HFFc6 (cell line): ENCODE measurements at places on chromosomes 6 and 20.
A peak's percentile ranks its signal among the peaks of the same experiment; 100 is the strongest.

DNA sequence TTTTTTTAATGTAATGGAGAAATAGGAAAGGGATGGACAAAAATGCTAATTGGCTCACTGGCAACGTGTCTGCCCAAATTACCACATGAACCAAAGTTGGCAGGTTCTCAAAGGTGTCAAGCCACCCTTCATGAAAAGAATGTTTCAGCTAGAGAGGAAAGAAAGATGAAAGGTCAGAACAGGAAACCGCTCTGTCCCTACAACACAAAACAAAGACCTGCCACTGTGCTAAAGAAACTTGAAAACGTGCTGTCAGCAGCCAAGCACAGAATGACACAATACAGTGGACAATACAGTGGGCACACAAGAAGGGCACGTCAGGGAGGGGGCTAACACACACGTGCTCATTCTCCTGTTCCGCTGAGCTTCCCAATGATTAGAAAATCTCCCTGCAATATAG lies 4.9 kb downstream of the PREP start:
- no peak for DNase-seq

DNA sequence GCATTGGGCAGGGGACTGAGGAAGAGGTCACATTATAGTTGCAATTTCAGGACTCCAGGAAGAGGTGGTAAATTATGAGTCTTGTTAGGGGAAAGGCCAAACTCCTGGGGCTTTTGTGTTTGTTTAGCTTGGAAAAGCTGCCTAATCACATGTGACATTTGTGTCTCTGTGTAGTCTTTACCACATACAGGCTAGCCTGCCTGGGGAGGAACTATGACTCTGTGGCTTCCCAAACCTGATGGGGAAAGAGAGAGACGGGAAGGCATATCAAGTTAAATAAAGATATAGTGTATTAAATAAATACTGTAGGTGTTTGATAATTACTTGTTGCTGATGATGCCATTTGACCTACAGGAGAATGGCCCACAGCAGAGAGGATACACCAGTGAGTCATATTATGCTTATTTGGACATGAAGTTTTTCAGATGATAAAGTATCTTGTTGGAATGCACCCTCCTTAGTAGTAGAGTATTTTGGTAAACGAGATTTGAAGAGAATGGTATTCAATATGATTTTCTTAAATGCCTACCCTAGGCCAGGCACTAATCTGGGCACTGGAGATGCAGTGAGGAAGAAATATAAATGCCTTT lies 4.0 kb downstream of the BLTP3A start:
- peak; percentile 13 for DNase-seq

- DNase-seq: no peak
Observed at GRCh38 chr6:46583081-46583480, 69.5 kb downstream of the CYP39A1 start.

DNA sequence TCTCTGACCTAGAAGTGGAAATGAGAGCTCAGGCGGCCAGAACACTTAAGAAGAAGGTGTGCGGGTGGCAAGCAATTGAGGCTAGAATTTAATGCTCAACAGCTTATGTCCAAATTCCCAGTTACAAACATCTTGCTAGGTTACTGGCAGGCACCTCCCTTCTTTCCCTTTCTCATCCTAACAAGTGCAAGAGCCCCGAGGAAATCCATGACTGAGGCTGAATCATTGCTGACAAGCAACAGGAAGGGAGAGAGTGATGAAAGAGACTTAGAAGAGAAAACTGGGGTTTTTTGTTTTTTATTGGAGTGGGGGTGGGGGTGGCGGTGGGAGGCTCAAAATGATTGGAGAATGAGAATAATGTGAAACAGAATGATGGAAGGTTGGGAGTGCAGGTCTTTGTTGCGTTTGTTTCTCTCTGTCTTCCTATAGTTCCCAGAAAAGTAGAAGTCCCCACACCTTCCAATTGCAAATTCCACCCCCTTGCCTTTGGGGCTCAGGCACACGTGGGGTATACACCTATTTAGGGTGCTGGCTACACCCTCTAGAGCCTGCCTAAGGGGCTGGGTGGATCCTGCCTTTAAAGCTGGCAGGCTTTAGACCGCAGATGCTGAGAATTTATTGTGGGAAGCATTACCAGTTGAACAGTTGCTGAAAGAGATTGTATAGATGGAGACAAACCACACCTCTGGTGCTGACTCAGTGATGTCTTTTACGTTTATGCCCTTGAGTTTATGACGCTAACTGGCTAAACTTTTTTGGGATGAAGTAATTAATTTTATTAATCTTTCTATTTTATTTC lies 1.4 kb downstream of the FAM83B start:
- DNase-seq: no peak

- DNase-seq: no peak
Observed at GRCh38 chr6:6841571-6841970, 253.1 kb downstream of the LY86 start.

- DNase-seq: peak; percentile 33
Observed at GRCh38 chr20:14055127-14055742, 59.9 kb downstream of the MACROD2 start.

DNA sequence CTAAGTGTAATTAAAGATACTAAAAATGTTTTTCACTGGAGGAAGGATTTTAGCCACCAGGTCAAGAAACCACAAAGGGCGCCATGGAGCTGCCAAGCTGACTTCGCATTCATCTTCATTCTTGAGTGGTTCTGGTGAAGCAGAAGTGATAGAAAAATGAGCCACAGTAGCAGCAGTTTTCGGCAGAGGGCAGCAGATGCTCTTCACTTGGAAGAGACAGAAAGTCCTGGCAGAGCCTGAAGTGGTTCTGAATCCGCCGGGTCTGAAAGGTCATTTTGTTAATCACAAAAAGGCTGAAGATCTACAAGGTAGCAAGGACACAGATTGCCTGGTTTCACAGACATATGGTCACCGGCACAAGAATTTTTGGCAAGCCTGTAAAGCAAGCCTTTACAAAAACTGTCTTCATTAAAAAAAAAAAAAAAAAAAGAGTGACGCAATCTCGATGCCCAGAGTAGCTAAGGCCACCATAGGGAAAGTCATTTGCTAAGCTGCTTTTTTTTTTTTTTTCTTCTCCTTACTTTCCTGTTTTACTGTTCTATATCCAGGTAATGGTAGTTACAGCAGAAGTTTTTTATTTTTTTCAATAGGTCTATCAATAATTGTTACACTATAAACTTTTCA lies 345.1 kb upstream of the AGPAT4 start:
- DNase-seq: no peak

DNA sequence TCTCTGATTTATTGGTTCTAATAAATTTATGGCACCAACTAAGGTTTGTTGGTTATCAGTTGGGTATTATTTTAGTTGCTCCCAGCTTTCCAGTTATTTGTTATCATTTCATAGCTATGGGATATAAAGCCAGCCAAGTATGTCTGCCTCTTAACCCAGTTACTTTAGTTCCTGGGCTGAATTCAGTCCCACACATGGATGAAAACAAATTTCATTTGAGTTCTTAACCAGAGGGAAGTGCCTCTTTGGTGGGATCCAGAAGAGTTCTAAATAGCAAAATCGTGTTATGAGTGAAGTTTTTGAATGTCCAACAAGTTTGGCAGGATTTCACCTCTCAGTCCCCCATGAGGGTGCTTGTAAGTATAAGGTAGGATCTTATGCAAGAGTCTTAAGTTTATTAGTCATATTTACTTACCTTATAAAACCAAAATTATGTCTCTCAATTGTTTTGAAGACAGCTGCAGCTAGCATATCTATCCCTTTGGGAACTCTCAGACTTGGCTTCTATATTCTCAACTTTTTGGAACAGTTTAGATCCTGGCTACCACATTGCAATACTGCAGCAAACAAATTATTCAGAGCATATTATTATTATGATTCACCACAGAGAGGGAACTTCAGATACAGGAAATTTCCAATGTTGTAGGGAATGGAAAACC lies 683.6 kb downstream of the BCKDHB start:
- peak; percentile 9 for DNase-seq

DNA sequence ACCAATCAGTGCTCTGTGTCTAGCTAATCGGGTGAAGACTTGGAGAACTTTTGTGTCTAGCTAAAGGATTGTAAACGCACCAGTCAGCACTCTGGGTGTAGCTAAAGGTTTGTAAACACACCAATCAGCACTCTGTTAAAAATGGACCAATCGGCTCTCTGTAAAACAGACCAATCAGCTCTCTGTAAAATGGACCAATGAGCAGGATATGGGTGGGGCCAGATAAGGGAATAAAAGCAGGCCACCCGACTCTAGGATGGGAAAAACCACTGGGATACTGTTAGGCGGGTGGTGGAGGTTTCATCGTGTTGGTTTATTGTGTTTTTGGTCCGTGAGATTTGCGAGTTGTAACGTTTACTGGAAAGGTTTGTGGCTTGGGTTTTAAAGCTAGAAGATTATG lies 25.5 kb upstream of the GFOD1 start:
- no peak for DNase-seq

- no peak for DNase-seq
Observed at GRCh38 chr6:119158057-119158848, 79.8 kb upstream of the FAM184A start.

DNA sequence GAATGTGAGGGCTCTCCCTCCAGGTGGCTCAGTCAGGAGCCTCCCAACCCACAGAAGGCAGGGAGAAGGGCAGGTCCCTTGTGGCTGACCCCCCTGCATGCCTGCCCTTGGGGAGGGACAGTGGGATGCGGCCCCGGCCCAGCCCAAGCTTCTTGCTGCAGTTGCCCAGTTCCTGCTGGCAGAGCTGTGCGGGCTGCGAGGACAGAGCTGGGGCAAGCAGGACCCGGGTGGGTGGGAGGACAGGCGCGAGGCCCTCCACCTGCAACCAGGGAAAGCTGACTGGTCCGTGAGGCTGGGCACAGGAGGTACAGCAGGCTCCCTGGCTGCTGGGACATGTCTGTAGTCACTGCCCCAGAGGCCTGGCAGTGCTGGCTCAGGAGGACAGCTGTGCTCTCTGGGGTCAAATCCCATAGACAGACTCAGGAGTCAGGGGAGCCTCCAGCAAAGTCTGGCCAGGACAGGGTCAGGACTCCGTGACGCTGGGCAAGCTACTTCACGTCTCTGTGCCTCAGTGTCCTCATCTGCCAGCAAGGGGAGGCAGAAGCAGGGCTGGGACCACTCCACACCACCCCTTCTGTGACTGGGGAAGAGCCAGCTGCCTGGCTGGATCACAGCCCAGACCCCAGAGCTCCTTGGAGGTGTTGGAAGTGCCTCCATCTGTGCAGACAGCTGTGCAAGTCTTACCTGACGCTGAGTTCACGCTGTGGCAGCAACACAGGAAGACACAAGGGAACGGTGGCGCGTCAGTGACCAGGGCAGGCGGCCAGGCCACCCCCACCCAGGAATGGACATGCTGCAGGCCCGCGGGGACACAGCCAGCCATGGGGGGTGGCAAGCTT lies 13.0 kb downstream of the UCKL1 start:
- DNase-seq: no peak

DNA sequence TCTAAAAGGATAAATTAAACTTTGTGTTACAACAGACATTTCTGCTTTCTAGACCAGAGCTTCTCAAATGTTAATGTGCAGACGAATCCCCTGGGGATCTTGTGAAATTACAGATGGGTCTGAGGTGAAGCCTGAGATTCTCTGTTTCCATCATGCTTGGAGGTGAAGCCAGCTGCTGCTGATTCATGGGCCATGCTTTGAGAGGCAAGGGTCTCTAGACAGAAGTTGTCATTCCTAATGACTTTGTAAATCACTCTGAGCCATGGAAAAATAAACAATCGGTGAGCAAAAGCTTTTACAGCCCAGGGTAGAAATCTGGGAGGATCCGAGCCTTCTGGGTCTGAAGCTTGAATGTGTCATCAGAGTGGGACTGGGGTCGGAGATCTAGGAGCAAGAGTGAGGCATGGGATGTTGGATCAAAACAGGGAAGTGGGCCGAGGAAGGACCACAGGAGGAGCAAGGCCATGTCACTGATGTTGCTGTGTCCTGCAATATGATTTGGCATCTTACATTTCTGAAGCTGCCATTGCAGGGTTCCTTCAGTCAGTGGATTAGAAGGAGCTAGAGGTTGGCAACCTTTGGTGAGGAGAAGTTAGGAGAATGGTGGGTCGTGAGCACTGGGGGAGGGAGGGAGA lies 77.3 kb downstream of the TRMT11 start:
- DNase-seq: no peak
